ENCODE measurements at places on chromosomes 12 and 14.

- DNase-seq: no peak
These were observed 657.8 kb downstream of the GALC start for GRCh38 chr14:87334997-87335685.

GRCh38 chr12:52721838-52722470 lies 18.6 kb upstream of the KRT77 start:
- no peak for DNase-seq

- peak; percentile 44 for DNase-seq
These were observed 12.5 kb downstream of the P2RX7 start for GRCh38 chr12:121145221-121145620.

GRCh38 chr12:104668274-104668718 lies 211.5 kb downstream of the CHST11 start:
- no peak for DNase-seq

- DNase-seq: no peak
These were observed 6.1 kb downstream of the TM7SF3 start for GRCh38 chr12:27008081-27008480.

GRCh38 chr14:63672417-63673180 lies 30.9 kb upstream of the WDR89 start:
- no peak for DNase-seq

DNA sequence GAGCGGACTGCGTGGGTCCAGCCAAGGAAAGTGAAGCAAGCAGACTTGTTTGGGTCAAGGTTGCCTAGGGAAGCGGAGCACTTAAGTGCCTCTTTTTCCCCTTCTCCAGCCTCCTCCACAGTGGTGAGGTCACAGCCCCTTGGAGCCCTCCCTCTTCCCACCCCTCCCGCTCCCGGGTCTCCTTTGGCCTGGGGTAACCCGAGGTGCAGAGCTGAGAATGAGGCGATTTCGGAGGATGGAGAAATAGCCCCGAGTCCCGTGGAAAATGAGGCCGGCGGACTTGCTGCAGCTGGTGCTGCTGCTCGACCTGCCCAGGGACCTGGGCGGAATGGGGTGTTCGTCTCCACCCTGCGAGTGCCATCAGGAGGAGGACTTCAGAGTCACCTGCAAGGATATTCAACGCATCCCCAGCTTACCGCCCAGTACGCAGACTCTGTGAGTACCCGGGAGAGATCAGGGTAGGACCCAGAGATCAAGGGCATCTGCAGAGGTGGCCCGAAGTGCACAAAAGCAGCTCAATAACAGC lies at the start of gene TSHR:
Gene TSHR (plus strand): TSS at position 206 of the 526 bp plus-strand sequence. CDS start 60 bp downstream, at position 266.
- DNase-seq: no peak

DNA sequence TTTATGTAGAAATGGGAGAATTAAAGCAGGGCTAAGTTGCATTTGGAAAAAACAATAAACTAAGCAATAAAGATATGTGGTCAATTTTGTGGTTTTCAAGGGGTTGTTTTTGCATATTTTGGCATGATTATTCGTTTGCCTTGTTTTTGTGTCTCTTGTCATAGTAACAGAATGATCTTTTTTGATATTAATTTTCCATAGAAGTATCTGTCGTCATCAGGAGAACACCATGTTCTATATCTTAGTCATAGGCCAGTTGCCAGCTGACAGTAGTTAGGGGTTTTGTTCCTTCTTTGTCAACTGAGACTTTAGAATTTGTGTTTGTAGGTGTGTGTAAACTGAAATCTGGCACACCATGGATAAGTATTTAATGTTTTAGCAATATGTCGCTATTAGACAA lies 1354.8 kb downstream of the LRFN5 start:
- no peak for DNase-seq

- DNase-seq: no peak
These were observed 30.3 kb downstream of the EFCAB11 start for GRCh38 chr14:89924268-89924667.

DNA sequence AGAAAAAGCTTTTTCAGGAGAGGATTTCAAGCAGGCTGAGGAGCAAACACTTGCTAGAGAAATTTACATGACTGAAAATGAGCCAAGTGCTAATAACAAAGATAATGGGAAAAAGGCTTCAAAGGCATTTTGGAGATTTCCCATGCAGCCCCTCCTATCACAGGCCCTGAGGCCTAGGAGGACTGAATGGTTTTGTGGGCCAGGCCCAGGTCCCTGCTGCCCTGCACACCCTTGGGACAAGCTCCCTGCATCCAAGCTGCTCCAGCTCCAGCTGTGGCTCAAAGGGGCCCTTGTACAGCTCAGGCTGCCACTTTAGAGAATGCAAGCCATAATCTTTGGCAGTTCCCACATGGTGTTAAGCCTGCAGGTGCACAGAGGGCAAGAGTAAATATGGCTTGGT lies 154.0 kb upstream of the LMNTD1 start:
- no peak for DNase-seq

- no peak for DNase-seq
These were observed 18.7 kb upstream of the YBX3 start for GRCh38 chr12:10741845-10742244.

GRCh38 chr14:59754256-59754655 lies 116.3 kb downstream of the RTN1 start:
- no peak for DNase-seq

DNA sequence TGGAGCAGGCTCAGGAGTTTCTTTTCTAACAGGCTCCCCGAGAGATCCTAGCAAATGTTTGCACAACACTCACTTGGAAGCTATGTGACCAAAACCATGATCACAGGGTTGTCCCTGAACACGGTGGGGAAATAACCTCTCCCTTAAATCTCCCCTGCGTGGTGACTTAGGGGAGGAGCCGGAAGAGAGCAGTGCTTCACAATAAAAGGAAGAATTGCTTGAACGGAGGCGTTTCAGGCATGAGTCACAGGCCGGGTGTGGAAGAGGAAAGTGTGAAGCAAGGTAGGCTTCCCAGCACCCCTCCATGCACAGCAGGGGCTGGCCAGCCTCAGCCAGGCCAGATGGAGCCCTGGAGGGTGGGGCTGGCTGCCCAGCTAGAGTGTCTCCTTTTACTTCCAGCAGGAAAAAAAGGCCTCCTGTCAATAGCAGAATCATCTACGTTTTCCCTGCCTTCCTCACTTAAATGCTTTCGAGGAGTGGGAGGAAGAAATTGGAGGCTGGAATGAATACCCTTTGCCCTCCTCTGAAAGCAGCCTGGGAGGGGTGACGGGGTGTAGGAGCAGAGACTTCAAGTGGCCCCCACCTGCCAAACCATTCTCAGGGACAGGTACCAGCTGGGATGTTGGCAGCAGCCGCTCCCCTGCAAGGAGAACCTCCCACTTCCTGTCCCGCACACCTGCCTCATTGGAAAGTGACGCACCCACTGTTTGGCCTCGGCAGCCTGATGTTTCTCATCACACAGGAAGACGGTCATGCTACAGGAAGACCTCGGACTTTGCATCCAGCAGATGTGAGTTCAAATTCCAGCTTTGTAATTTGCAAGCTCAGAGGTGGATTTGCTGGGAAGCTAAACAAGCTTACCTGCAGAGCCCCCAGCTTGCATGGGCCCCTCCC lies 30.1 kb upstream of the PPP2R5C start:
- DNase-seq: peak; percentile 85

DNA sequence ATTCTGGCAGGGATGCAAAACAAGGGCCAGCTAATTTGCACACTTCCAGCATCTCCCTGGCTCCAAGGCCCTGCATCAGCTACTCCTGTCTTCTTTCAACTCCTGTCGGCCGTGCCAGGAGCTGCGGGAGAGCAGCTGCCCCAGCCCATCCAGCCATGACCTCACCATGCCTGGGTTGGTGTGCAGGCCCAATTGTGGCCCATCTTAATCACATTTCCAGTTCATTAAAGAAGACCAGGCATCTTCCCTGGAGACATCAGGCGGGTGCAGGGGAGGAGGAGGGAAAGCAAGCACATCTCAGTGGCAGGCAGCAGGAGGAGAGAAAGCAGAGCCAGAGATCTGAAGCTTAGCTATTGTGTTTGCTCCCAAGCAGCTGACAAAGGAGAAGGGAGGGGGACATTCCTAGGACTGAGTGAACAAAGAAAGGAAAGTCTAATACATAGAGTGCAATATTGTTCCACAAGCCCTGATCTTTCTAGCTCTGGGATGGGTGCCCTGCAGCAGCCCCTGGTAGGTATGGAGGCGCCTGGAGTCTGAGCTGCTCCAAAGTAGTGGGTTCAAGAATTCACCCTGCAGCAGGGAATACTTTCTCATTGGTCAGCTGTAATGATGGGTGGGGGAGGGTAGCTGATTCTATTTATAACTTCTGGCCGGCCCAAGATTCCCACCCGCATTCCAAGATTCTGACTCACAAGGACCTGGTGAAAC lies 40.1 kb downstream of the VWF start:
- DNase-seq: no peak

DNA sequence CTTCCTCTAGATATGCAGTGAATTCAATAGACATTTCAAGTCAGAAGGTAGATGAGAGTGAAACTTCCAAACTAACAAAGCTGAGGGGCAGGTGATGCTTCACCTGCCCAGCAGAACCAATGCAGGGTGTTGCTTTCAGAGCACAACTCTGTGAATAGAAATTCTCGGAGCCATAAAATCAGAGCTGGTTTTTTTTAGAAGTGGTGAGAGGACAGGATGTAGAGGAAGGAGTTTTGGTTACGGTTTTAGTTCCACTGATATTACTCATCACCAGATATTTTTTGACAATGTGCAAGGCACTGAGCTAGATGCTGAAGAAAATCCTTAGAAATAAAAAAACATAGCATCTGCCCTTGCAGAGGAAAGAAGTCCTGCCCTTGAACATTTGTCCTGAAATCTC lies 62.2 kb downstream of the BMP4 start:
- DNase-seq: no peak

- DNase-seq: no peak
These were observed 268.8 kb downstream of the ADGRD1 start for GRCh38 chr12:131222329-131223139.

DNA sequence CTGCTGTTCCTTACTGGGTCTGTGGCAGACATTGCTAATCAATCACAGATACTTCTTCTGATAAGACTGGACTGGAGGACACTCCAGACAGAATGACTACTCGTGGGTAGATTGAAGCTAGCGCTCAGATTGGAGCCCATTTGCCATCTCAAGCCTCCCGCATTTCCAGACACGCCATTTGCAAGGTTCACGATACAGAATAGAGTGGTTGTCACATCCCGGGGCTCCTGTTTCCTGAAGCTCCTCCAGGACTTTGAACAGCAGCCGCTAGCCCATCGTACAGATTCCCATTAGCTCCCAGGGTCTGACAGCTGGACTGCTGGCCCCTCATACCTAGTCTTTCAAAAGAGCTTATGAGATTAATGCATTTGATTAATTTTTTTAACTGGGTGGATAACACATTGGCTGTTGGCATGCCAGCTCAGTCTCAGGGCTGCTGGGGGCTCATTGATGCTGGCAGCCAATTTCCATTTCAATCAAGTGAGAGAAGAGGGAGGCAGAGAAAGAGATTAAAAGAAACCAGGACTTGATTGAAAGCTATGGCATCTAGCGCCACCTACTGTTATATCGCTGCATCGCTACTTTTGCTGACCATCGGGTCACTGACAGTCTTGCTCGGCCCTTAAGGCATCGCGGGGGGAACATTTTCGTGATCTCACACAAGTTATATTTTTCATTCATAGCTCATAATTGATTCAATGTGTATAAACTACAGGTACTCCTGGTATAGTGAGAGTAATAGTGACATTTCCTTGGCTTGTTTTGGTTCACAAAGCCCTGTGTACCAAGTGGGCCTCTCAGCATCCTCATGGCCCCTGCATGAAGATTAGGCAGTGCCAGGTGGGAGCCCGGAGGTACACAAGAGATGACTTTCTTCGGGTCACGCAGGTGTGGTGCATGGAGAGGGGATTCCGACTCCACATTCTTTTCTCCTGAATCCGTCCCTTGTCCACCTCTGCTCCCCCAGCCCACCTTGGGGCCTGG lies 78.6 kb downstream of the CCDC60 start:
- DNase-seq: peak; percentile 47

- DNase-seq: peak; percentile 29
These were observed 174.2 kb upstream of the SLC38A2 start for GRCh38 chr12:46546634-46547273.

DNA sequence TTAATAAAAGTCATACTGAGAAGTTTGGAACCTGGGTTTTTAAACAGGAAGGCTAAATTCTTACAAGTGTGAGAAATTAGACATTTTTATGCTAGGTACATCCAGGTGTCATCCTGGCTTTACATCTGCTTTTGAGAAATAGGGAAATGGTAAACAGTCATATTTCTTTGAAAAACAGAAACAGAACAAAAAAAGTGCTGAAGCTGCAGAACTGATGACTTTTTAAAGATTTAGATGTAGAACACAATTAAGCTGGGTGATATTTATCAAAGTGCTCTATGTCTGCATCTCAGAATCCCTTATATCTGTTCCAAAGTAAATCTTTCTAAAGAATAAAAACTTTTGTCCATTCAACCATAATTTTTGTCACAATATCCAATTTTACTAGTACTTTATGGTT lies 282.9 kb upstream of the ATXN7L3B start:
- no peak for DNase-seq

- no peak for DNase-seq
These were observed 14.8 kb upstream of the PTHLH start for GRCh38 chr12:27987331-27987730.

- DNase-seq: no peak
These were observed 661.0 kb downstream of the GALC start for GRCh38 chr14:87331991-87332390.

GRCh38 chr12:34347367-34347766 lies 325.1 kb downstream of the ALG10 start:
- DNase-seq: no peak

DNA sequence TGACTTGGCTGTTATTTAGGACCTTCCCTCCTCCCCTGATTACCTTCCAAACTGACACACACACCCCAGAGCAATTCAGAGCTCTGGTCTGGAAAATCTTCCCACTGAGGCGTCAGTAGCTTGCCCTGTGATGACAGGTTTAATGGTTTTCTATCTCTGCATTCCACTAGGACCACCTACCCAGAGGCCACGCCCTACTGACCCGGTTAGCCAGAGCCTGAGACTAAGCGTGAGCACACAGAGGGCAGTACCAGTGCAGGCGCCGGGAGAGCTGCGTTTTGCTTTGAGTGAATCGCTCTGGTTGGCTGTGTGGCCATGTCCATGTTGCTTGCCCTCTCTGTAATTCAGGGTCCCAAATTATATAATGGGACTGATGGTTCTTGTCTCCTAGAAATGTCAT lies 36.2 kb upstream of the ATP2A2 start:
- no peak for DNase-seq

- no peak for DNase-seq
These were observed 70.5 kb downstream of the VCPKMT start for GRCh38 chr14:50045837-50046236.

- no peak for DNase-seq
These were observed 35.7 kb upstream of the PRMT8 start for GRCh38 chr12:3455312-3455711.

DNA sequence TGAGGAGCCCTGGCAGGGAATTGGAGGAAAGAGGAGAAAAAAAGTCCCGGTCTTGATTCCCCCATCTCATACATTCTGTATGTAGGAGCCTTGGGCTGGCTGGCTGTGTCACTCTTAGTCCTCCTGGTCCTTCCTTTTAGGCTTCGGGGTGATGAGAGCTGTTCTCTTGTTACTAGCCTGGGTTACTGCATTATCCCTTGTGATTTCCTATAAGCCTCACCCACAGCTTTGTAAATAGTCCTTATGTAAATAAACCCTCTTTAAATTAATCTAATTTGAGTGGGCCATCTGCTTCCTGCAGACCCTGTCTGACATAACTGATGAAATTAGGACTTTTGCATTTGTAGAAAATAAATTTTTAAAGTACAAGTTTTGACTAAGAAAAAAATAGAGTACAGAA lies 19.2 kb downstream of the DNM1L start:
- DNase-seq: no peak

GRCh38 chr12:47111392-47111778 lies 31.6 kb upstream of the AMIGO2 start:
- DNase-seq: peak; percentile 34

Measured in activated CD4-positive, alpha-beta memory T cell treated with anti-CD3 and anti-CD28 coated beads, Interleukin-2, amount 10 ng/mL, durations not matched to agents 7 days and 5 days (primary cell).